ENCODE measurements at places on chromosomes 2 and 18.
A peak's percentile ranks its signal among the peaks of the same experiment; 100 is the strongest.

DNA sequence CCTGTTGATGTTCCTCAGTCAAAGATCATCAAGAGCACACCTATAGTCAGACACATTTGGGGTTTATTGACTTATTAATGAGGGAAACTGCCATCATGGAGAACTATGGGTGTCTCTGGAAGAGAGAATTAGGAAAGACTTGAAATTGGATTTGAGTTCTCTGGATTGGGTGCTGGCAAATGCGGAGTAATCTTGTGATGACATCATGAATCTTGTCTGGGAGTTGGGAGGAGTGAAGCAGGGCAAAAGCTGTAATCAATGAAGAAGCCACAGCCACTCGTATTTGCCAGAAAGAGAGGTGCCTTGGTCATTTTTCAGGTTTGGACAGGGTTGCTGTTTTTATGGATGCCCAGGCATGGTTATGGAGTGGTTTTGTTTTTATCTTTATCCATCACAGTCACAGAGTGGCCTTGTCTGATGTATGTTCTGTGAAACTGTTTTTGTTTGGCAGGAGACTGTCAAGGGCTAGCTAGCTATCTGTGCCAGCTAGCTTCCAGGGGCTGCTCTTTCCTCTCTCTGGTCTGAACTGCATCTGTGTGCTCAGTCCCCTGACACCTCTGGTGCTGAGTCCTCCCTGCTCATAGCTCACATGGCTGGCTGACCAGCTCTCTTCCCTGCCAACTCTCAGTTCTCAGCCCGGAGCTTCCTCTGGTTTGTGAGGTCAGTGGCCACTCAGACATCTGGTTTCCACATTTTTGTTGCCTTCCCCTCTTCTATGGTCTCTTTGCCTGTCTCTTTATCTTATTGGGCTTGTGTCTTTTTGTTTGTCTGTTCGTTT, 193.4 kb upstream of the RMP24 start:
- DNase-seq = no peak

DNA sequence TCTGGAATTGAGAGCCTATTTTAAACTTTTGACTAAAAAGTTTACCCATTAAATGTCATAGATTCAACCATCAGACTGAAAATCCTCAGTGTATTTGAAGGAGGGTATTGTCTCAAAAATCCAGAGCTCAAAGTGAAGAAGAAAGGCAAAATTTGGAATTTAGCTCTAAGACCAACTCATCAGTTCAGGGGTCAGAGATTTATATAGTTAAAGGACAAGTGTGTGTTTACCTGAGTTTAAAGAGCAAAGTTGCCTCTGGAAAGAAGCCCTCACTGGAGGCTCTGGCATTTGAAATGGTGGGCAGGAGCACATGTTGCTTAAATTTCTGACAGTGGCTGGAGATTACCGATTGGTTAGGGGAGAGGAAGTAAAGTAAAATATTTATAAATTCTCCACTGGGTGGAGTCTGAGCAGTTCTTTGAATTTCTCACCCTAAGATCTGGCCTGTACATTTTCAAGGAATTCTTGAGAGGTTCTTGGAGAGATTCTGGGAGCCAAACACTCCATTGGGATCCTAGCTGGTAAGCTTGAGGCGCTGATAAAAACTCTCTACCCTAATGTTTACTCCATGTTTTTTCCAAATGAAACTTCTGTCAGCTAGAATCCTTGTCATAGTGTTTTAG, at the start of gene KYNU:
Gene KYNU, plus strand, starts transcription at position 449 of the 623 bp plus-strand sequence. CDS start 7,704 bp downstream, outside the sequence.
- no peak for DNase-seq

- no peak for DNase-seq
Observed at GRCh38 chr2:3451926-3452671, 67.2 kb downstream of the ADI1 start.

- DNase-seq = no peak
Observed at GRCh38 chr18:76593843-76594242, 98.8 kb upstream of the ZNF516 start.

GRCh38 chr2:165162466-165162865, 41.4 kb downstream of the SCN3A start:
- DNase-seq = no peak

- no peak for DNase-seq
Observed at GRCh38 chr2:110993557-110994231, 127.0 kb upstream of the BCL2L11 start.

GRCh38 chr2:183993052-183993451, 605.3 kb upstream of the ZNF804A start:
- DNase-seq = no peak

- no peak for DNase-seq
Observed at GRCh38 chr2:70505613-70506391, 47.8 kb downstream of the TGFA start.

- no peak for DNase-seq
Observed at GRCh38 chr18:1246827-1247226, 342.2 kb downstream of the ADCYAP1 start.

DNA sequence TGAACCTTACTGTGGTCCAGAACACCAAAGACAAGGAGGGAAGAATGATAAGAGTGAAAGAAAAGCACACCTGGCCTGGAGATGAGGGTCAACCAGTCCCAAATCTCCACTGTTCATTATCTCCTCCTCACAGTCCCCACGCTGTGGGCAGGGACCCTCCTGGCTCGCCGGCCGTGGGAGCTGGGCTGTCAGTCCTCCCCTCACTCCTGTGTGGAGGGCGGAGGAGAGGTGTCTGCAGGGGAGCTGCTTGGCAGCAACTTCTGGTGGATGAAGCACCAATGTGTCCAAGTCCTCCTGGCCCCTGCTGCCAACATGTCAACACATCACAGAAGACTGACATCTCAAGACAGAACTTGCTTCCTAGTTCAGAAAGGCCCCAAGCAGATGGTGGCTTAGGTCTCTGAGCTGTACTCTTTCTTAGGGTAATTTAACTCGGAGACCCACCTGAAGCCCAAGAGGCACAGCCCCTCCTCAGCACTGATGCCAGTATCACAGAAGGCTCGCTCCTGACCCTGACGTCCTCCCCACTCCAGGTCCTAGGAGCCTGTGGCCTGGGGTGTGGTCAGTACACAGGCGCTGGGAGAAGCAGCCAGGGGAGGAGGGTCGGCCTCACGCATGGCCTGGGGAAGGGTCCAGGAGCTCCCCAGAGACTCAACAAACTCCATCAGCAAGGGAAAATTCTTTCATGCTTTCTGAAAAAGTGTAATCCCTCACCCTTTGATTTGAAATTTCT, 54.5 kb downstream of the PARD6G start:
- no peak for DNase-seq

- no peak for DNase-seq
Observed at GRCh38 chr2:188078534-188078933, 213.1 kb upstream of the GULP1 start.

- DNase-seq = no peak
Observed at GRCh38 chr2:16852651-16853050, 187.0 kb upstream of the CYRIA start.

GRCh38 chr2:186031229-186031628, 292.6 kb downstream of the FSIP2 start:
- no peak for DNase-seq

DNA sequence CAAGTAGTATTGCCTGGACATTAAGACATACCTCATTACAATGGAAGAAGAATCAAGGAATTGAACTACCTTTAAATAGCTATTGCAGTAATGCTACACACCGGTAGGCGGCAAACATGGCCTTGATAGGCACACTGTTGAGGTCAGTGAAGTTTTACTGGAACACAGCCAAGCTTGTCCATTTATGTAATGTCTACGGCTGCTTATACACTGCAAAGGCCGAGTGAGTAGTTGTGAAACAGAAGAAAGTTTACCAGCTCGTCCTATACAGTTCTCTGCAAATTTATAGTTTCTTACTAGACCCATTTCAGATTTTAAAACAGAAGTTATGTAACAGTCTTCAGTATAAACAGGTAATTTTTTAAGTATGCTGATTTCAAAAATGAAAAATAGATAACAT, 38.8 kb downstream of the PPP4R1 start:
- DNase-seq = peak; percentile 17

- no peak for DNase-seq
Observed at GRCh38 chr2:149438330-149438960, 108.1 kb downstream of the LYPD6 start.

GRCh38 chr2:109407276-109408042, 206.3 kb downstream of the SEPTIN10 start:
- no peak for DNase-seq

DNA sequence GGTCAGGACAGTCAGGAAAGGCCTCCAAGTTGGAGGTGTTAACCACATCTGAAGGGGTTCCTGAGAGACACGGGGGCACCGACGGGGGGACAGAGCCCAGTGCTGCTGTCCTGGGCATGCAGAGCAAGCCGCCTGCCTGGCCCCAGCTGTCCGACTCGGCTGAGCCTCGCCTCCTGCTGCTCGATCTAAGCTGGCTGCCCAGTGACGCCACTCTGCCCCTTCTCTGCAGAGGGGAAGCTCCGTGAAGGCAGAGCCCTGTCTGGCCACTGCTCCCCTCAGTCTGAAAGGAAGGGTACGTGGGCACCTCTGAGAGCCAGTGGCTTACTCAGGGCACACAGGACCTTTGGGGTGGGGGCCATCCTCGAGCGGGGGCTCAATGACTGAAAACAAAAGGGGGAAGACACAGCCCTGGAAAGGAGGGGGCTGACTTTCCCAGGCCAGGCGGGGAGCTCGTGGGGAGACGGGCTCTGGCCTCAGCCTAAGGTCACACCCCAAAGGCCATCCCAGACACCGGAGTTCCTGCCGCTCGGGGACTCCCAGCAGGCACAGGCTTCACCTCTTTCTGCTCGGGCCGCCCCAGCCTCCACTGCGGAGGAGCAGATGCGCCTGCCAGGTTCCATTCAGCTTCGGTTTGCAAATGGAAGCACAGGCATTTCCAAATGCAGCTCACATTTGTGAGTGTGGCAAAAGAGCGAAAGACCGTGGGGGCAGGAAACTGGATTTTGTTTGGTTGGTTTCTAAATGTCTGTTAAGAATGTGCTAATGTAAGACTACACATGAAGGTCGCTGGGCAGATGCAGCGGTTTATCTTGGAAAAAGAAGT, 136.9 kb downstream of the HDAC4 start:
- no peak for DNase-seq

DNA sequence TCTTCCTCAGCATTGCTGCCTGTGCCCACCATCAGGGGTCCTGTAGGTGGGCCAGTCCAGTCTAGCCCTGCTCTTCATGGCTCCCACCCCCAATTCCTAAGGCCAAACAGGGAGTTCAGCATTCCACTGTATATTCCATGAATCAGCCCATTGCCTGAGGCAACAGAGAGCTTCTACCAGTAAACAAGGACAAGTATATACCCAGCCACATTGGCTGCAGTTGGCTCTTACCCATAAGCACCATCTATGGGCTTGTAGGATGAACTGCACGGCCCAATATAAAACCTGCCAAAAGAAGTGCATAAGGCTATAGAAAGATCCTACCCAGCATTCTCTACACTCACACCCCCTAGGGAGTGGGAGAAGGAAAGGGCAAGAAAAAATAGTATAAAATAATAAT, 95.1 kb upstream of the SALL3 start:
- DNase-seq = no peak

DNA sequence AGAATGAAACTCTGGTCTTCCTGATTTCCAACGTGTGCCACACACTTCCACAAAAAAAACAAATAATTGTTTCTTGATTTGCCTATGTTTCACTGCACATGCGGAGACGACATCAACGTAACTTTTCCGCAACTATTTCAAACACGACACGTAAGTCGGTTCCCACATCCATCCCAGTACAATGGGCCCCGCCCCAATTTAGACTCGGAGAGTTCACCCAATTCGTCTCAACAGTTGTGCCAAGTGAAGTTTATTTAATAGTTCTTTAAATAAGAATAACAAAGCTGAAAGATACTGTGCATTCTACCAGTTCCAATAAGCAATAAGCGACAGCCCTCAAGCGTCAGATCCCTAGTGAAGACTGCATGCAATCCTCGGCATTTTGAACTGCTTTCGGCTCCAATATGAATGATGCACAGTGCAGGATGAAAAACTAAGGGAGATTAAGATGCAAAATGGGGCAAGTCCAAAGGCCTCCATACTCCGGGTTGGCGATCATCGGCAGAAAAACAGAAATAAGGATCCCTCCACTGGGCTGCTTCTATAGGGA, 664 bp downstream of the CCT4 start:
- DNase-seq = no peak

GRCh38 chr2:209468846-209469245, 45.0 kb downstream of the MAP2 start:
- no peak for DNase-seq

- no peak for DNase-seq
Observed at GRCh38 chr18:70382017-70382416, 93.2 kb downstream of the SOCS6 start.

DNA sequence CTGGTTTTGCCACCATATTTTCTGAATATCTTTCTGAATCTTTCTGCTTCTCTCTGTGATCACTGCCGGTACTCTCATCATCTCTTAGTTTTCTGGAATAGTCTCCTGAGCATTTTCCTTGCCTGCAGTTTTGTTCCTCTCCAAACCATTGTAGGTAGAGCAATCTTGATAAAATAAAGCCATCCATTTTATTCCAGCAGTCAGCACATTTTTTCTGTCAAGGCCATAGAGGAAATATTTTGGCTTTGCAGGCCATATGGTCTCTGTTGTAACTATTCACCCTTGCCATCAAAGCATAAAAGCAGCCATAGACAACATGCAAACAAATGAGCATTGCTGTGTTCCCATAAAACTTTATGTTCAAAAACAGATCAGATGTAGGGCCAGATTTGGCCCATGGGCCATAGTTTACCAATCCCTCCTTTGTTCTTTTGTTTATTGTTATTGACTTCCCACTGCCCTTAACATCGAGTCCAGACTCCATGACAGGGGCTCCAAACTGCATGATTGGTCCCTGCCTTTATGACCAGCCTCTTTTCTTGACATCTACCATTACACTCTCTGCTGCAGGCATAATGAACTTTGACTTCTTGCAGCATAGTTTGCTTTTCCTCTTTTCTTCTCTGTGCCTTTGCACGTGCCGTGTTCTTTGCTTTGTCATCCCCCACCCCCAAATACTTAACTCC, 29.8 kb downstream of the TMEM87B start:
- no peak for DNase-seq

DNA sequence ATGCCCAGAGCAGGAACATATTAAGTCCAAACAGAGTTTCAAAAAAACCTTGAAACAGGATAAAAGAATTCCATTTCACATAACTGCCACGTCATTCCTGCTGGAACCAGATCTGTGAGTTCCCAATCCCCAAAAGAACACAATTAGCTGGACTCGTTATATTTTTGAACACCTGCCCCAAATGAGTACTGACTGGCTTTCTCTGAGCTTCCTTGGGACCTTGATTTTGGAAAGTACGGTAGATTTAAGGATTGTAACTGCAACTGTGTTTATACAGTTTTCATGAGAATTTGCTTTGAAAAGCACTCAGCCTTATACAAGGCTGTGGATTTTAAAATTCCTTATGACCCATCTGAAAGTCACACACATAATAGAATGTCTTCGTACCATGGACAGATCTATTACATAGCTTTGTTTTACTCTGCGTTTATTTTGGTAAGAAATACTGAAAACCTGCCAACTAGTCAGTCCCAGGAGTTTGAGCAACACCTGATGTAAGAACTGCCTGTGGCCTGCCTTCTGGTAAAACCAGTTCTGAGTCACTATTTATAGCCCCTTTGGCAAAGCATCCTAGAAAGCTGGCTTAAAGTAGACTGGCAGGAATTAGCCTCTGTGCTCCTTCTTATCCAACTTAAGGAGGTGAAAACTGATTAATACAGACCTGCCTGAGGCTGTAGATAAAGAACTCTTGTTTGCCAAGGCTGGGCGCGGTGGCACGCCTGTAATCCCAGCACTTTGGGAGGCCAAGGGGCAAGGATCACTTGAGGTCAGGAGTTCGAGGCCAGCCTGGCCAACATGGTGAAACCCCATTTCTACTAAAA, 48.1 kb downstream of the MERTK start:
- DNase-seq = no peak

All from iPS DF 19.7 (cell line).